Natural killer cell (primary cell): ENCODE measurements at places on chromosomes 7 and 10.

DNA sequence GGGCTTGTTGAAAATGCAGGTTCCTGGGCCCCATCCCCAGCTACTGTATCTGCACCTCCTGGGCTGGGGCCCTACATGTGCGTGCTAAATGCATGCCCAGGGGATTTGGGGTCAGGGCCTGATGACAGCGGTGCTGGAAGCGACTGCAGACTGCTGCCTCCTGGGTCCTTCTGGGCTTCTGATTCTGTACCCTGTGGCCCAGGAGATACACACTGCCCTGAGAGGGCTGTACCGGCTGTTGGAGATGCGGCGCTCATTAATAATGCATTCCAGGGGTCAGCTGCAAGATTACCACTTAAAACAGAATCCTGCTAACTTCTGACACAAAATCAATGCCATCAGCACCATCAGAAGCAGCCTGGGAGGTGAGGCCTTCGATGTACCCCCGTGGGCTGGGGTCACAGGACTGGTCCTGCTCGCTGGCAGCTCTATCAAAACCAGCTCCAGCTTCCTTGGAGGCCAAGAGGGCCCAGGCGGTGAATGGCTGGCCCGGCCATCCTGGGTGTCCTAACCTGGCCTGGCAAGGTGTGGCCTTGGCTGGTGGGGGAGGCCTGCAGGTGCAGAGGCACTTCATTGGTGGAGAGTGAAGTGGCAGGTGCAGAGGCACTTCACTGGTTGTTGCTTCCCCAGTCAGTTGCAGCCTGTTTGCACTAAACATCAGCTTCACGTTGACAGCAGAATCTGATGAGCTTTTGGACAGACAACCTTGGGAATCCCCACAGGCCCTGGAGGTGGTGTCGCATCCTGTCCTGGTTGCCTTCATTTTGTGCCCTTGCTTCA lies 79.2 kb downstream of the GLRX3 start:
- DNase-seq = no peak

- DNase-seq = no peak
These were observed 63.9 kb downstream of the WDFY4 start for GRCh38 chr10:48748573-48748972.

GRCh38 chr10:76935941-76936613 lies 701.5 kb downstream of the KCNMA1 start:
- DNase-seq = no peak

DNA sequence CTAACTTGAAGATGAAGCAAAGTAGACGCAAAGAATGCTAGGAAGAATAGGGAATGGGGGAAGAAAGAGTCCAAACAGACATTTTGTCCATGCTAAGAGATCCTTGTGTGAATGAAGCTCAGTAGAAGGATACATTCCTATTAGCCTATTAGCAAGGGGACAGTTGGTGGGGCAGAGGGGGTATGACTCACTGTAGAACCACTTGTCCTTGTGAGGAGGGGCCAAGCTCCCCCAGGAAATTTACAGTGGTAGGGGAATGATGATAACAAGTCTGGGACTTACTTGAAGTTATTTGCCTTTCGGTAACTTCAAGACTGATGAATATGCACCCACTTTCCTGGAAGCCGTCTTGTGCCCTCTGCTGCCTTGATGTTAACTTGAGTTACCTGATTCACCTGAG lies 17.2 kb upstream of the SYPL1 start:
- no peak for DNase-seq

DNA sequence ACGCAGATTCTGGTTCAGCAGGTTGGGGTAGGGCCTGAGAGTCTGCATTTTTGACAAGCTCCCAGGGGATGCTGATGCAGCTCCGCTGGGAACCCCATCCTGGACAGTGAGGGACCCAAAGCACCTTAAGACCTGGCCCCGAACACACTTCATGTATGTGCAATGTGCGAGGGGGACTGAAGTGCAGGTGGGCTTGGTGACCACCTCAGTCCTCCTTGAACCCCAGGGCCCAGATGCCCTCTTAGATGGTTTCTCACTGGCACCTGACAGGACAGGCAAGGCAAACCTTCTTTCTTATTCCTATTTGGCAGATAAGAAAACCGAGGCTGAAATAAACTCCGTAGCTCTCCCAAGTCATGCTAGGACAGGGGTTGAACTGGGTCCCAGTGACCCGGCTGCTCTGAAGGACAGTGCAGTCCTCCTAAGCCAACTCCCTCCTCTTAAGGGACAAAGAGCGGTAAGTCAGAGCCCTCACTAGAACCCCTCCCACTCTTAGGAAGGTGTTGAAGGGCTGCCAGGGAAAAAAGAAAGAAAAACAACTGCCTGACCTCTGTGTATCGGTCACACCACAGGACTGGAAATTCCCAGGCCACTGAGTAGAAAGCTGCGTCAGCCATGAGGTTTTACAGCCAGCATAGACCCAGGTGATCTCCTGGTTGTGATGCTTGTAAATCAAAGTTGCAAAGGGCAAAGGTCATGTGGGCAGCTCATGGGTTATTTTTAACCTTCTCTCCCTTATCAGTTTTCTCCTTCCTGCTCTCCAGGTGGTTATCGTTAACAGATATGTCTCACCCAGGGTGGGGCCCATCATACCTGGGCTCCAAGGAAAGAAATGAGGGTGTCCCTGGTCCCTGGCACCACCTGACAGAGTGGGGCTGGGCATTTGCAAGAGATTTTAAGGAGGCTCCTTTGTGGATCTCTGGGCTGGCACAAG lies 90.9 kb upstream of the SMNDC1 start:
- no peak for DNase-seq

GRCh38 chr7:2641406-2642393 lies 9.9 kb downstream of the TTYH3 start:
- DNase-seq = no peak

GRCh38 chr10:5560142-5560816 lies 35.5 kb downstream of the CALML3 start:
- DNase-seq = no peak

GRCh38 chr7:130669085-130669700 lies 645 bp upstream of the COPG2 start:
- DNase-seq = peak; percentile 45

DNA sequence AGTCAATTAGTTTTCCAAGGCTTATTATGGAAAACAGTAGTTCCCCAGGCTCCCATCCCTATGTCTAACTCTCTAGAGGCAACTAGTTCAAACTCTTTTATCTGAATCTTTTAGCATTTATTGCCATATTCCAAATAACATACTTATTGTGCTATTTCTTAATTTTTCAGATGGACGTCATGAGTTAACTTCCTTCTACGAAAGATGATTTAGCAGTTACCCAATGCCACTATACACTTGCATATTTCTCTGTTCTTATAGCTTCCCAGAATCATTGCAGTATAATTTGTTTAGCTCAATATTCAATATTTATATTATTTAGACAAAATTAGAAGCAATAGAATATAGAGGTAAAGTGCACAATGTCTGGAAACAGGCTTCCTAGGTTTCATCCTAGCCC lies 52.8 kb downstream of the REEP3 start:
- no peak for DNase-seq
